Left ventricle myocardium inferior (tissue), 1 donor: ENCODE measurements at places on chromosomes 11 and 22.

DNA sequence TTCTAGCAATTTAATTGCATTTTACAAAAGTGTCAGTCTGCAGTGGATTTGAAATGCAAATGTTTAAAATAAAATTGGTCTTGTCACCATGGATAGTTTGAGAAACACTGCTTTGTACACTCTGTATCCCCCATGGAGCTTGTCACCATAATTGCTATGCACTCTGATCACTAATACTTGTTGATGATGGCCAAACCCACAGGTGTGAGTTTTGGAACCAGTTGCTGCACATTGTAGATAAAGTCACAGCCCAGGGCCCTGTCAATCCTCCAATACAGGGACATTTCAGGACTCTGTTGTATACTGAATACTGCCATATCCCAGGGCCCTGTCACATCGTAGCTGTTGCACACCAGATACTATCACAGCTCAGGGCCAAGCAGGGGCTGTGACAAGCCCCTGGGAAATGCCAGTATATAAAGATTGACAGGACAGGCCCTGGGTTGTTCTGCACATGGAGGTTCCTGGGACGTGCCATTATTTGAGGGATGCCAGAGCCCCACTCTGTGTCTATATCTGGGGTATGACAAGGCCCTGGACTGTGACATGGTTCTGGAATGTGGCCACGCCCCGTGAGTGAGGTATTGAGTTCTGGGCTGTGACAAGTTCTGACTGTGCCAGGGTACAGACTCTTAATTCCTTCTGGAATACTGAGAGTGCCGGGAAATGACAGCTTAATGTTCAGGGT, 27.9 kb upstream of the SMPD1 start:
- H3K4me1 ChIP-seq, result peaks cover 12% of the 10 kb centered on the region
- H3K36me3 ChIP-seq, result no peaks in the 10 kb centered on the region
- peak overlapping the region; percentile 43 for H3K4me3 ChIP-seq
- peak; percentile 81 for DNase-seq

GRCh38 chr11:1603629-1604028, 4.6 kb downstream of the KRTAP5-3 start:
- H3K4me3 ChIP-seq, result no peak overlapping the region
- peaks cover 68% of the 10 kb centered on the region for H3K27me3 ChIP-seq
- peaks cover 6% of the 10 kb centered on the region for H3K4me1 ChIP-seq
- no peaks in the 10 kb centered on the region for H3K36me3 ChIP-seq

- H3K36me3 ChIP-seq, result no peaks in the 10 kb centered on the region
- H3K27ac ChIP-seq, result no peak overlapping the region
- no peaks in the 10 kb centered on the region for H3K27me3 ChIP-seq
- no peak overlapping the region for H3K4me3 ChIP-seq
These were observed 22.2 kb downstream of the CASP5 start for GRCh38 chr11:105000797-105001196.

DNA sequence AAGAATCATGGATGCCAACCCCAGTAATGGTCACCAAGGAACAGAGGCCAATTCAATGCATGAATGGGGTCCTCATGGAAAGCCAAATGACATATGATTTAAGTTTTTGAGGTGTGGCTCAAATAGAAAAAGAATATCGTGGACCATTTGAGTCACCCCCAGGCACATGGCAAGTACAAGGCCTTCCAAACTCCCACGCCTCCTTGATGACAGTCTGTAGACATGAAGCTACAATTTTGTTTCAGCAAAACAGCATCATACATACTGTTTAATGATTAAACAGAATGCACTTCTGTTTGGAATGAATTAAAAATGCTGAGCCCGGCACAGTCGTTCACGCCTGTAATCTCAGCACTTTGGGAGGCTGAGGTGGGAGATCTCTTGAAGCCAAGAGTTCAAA, 7.4 kb downstream of the FADD start:
- no peaks in the 10 kb centered on the region for H3K27me3 ChIP-seq
- peaks cover 32% of the 10 kb centered on the region for H3K36me3 ChIP-seq
- DNase-seq, result no peak
- no peak overlapping the region for H3K27ac ChIP-seq
- peaks cover 12% of the 10 kb centered on the region for H3K4me1 ChIP-seq

GRCh38 chr11:78223320-78223954, 34.7 kb downstream of the USP35 start:
- DNase-seq, result no peak
- peaks cover 72% of the 10 kb centered on the region for H3K36me3 ChIP-seq
- no peaks in the 10 kb centered on the region for H3K27me3 ChIP-seq

DNA sequence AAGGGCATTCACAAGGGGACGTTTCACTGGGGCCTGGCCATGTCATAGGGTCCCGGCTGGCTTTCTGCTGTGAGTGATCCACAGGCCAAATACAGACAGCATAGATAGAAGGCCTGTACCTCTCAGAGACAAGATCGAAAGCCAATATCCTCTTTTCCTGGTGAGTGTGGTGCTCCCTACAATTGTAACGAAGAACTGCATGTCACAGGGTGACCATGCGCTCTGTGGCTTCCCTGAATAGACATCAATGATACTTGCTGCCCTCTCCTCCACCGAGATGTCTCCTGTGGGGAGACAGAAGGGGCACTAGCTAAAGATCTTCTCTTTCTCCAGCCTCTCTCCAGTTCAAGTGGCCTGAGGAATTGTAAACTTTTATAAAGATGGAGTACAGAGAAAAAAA, 226.1 kb upstream of the POU2AF2 start:
- DNase-seq, result no peak
- no peaks in the 10 kb centered on the region for H3K36me3 ChIP-seq
- H3K27ac ChIP-seq, result peak overlapping the region; percentile 32
- H3K4me1 ChIP-seq, result no peaks in the 10 kb centered on the region

DNA sequence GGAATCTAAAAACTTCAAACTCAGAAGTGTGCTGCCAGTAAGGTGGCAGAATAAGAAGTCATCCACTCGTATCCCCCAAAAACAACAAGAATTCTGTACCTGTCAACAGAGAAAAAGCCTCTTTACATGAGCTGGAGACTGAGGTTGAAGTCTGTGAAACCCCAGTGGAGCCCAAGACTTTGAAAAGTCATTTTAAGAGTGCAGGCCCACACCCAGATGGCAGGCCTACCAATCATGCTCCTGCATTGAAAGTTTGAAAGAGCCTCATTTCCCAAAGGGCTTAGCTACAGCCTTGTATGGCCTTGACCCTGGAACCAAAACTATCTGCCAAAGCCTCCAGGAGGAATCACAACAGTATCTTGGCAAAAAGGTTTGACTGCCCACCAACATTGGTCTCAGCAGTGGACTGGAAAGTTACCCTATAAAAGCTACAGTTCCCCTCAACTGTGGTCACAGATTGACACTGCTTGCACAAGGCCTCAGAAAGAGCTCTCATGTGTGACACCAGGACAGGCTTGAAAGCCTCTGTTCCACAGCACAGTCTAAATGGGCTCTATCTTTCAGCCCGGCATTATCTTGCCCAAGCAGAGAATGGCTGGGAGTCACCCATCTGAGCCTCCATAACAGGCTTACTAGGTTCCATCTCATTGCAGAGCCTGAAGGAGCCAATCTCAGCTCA, 47.7 kb downstream of the SLC22A9 start:
- no peak overlapping the region for H3K27ac ChIP-seq
- H3K36me3 ChIP-seq, result no peaks in the 10 kb centered on the region
- no peak overlapping the region for H3K4me3 ChIP-seq
- no peak for DNase-seq
- no peaks in the 10 kb centered on the region for H3K27me3 ChIP-seq

DNA sequence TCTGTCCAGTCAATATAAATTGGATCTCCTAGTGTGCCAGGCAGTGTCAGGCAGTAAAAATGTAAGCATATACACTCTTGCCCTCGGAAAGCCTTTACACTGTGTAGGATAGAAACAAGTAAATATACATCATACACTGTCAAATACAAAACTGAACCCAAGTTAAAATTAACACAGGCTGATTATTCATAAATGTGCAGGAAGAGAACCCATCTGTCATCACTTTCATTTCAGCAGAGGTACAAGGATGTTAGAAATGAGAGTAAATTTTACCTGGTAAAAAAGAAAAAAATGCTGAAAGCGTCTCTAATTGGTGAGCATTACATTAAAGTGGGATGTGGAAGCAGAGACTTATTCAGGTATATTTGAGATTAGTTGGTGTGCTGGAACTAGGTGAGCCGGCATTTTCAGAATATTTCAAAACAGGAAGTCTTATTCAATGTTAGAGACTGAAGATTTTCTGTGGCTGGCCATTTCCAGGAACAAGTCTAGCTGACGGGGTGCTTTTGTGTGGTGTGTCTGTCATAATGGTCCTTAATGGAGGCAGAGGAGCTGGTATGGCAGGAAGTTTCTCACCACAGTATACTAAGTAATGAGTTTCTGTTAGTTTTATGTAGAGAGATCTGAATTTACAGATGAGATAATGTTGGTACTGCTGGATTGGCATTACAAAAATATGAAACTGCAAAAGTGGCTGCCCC, 192.6 kb downstream of the CASP12 start:
- H3K4me1 ChIP-seq, result peaks cover 9% of the 10 kb centered on the region
- DNase-seq, result peak; percentile 10
- H3K27me3 ChIP-seq, result no peaks in the 10 kb centered on the region

DNA sequence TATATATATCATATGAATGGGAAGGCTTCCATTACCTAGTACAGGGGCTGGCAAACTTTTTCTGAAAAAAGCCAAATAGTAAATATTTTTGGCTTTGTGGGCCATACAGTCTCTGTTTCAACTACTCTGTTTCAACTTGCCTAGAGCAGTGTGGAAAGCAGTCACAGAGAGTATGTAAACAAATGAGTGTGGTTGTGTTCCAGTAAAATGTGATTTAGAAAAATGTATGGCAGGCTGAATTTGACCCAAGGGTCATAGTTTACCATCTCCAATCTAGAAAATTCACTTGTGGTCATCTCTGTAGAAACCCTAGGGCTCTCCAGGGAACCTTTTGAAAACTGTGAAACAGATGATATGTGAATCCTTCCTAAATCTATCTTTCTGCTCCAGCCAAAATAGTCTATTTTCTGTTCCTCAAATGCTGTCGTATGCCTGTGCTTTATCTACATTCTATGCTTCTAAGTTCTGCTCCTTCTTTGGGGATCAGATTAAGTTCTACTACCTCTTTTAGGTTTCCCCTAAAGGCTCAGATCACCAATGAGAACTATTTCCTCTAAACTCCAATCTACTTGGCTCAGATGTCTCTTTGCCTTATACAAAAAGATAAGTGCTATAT, 356.2 kb downstream of the METTL15 start:
- no peak for DNase-seq
- H3K4me1 ChIP-seq, result no peaks in the 10 kb centered on the region
- H3K27ac ChIP-seq, result no peak overlapping the region
- H3K4me3 ChIP-seq, result no peak overlapping the region
- no peaks in the 10 kb centered on the region for H3K36me3 ChIP-seq

- H3K27ac ChIP-seq, result no peak overlapping the region
- no peak overlapping the region for H3K4me3 ChIP-seq
- no peaks in the 10 kb centered on the region for H3K36me3 ChIP-seq
- no peak for DNase-seq
- H3K27me3 ChIP-seq, result no peaks in the 10 kb centered on the region
- H3K4me1 ChIP-seq, result peaks cover 19% of the 10 kb centered on the region
These were observed 12.7 kb downstream of the MAP6 start for GRCh38 chr11:75656044-75656727.

DNA sequence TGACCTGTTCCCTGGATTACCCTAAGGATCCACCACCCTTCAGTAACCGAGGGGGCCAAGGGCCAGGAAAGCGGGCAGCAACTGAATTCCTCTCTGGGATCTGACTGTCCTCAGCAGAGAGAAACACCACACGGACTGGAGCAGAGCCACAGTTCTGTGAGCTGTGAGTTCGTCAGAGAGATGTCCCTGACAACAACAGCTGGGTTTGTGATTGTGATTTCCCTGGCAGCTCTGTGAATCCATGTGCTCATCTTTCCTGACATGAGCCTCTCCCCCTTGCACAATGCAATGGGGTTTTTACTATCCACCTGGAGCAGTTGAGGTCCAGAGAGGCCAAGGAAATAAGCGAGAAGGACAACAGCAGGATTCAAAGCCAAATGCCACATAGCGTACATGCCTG, 69.4 kb upstream of the AMPD3 start:
- no peak overlapping the region for H3K4me3 ChIP-seq
- no peak overlapping the region for H3K27ac ChIP-seq
- no peaks in the 10 kb centered on the region for H3K36me3 ChIP-seq
- peaks cover 6% of the 10 kb centered on the region for H3K27me3 ChIP-seq
- H3K4me1 ChIP-seq, result peaks cover 16% of the 10 kb centered on the region

DNA sequence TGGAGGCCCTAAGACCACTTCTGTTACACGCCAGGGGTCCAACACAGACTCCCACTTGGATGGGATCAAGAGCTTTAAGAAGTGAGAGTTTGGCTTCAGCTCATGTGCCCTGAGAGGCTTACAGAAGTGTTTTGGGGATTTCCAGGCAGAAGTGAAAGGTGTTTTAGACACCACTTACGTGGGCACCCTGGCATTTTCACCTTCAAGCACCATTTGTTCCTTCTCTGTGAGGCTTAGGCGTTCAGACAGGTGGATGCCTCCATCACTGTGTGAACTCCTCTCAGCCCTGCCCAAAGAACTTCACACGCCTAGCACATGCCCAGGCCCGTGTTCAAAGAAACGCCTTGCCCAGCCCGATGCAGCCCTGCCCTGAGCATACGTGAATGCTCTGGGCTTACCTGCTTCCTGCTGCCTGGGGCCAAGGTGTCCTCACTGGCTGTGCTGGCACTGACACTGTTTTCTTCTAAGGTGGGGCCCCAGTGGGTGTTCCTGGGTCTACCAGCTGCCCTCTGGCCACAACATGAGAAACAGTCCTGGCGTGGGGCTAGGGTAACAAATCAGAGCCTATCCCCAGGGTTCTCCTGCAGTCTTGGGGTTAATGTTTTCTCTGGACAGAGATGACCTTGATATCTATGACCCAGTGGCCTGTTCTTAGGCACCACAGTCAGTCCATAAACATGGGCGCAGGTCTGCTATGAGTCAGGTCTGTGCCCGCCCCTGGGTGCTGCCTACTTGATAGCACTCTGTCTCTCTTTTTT, 34.0 kb downstream of the AMPD3 start:
- no peak overlapping the region for H3K4me3 ChIP-seq
- H3K27me3 ChIP-seq, result no peaks in the 10 kb centered on the region
- H3K36me3 ChIP-seq, result no peaks in the 10 kb centered on the region
- no peak for DNase-seq
- H3K4me1 ChIP-seq, result peaks cover 15% of the 10 kb centered on the region
- H3K27ac ChIP-seq, result no peak overlapping the region

- H3K4me1 ChIP-seq, result peaks cover 4% of the 10 kb centered on the region
- H3K27me3 ChIP-seq, result peaks cover 83% of the 10 kb centered on the region
- H3K4me3 ChIP-seq, result no peak overlapping the region
- no peaks in the 10 kb centered on the region for H3K36me3 ChIP-seq
- no peak for DNase-seq
- no peak overlapping the region for H3K27ac ChIP-seq
These were observed 1332.0 kb downstream of the BRD1 start for GRCh38 chr22:48495751-48496080.

- H3K4me3 ChIP-seq, result no peak overlapping the region
- H3K36me3 ChIP-seq, result no peaks in the 10 kb centered on the region
- H3K4me1 ChIP-seq, result peaks cover 39% of the 10 kb centered on the region
- H3K27me3 ChIP-seq, result no peaks in the 10 kb centered on the region
- no peak overlapping the region for H3K27ac ChIP-seq
These were observed 109.5 kb downstream of the TEAD1 start for GRCh38 chr11:12783765-12784164.

- H3K36me3 ChIP-seq, result no peaks in the 10 kb centered on the region
- no peaks in the 10 kb centered on the region for H3K27me3 ChIP-seq
- H3K4me1 ChIP-seq, result no peaks in the 10 kb centered on the region
- no peak overlapping the region for H3K27ac ChIP-seq
- no peak overlapping the region for H3K4me3 ChIP-seq
- DNase-seq, result no peak
These were observed 207.6 kb upstream of the LUZP2 start for GRCh38 chr11:24289301-24289700.
